ENCODE measurements at places on chromosomes 1 and 21.

DNA sequence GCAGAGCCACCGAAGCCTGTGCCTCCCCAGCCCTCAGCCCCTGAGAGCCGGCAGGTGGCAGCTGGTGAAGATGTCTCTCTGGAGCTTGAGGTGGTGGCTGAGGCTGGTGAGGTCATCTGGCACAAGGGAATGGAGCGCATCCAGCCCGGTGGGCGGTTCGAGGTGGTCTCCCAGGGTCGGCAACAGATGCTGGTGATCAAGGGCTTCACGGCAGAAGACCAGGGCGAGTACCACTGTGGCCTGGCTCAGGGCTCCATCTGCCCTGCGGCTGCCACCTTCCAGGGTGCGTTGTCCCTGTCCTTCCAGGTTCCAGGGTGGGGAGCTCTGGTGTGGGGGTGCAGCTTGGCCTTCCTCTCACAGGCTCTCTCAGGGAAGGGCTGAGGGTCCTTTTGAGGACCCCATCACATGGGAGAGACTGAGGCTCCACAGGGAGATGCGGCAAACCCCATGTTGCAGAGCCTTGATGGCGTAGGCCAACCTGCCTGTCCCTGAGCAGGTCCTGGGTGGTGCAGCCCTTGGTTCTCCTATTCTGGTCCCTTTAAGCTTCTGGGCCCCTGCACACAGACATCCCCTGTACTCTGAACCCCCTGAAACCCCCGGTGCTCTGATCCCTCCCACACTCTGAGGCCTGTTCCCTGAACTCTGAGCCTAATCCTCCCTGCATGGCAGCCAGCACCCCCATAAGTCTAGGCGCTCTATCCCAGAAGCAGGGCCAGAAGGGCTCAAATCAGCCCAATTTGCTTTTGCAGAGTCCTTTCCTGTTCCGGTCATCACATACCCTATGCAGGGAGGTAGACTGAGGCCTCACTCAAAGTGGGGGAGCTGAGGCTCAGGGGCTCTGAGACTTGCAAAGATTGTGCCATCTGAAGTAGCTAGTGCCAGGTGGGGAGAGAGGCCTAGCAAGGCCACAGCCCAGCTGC lies 88.5 kb downstream of the TRIM11 start:
- no peaks in the 10 kb centered on the region for H3K27me3 ChIP-seq
- H3K27ac ChIP-seq, result no peak overlapping the region
- no peaks in the 10 kb centered on the region for H3K4me1 ChIP-seq
- DNase-seq, result no peak
- no peaks in the 10 kb centered on the region for H3K36me3 ChIP-seq
- H3K4me3 ChIP-seq, result no peak overlapping the region

GRCh38 chr1:165954940-165955339 lies 127.5 kb downstream of the UCK2 start:
- no peaks in the 10 kb centered on the region for H3K36me3 ChIP-seq
- no peak for DNase-seq
- no peak overlapping the region for H3K4me3 ChIP-seq
- no peaks in the 10 kb centered on the region for H3K4me1 ChIP-seq

DNA sequence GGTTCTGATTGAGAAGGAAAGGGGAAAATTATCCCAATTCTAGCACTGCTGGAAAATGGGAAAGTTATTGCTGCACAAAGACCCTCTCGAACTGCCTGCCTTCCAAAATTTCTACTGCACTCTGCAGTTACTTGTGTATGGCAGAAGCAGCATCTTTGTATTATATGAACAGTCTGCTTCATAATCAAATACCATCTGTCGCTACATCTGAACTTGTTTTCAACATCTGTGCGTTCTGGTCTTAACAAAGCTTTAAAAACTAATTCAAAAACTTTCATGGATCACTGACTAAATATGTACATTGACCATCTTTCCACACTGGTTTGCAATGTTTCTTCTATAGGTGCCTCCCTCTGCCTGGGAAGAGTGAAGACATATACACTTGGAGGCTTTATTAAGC lies 79.2 kb downstream of the PROX1 start:
- no peaks in the 10 kb centered on the region for H3K36me3 ChIP-seq
- no peaks in the 10 kb centered on the region for H3K4me1 ChIP-seq
- H3K27me3 ChIP-seq, result peaks cover 4% of the 10 kb centered on the region
- no peak for DNase-seq

- no peak overlapping the region for H3K4me3 ChIP-seq
- no peak for DNase-seq
- no peaks in the 10 kb centered on the region for H3K36me3 ChIP-seq
- no peak overlapping the region for H3K27ac ChIP-seq
- H3K4me1 ChIP-seq, result no peaks in the 10 kb centered on the region
- peaks cover 28% of the 10 kb centered on the region for H3K27me3 ChIP-seq
Measured at GRCh38 chr1:159957824-159958268, 3.8 kb upstream of the SLAMF9 start.

DNA sequence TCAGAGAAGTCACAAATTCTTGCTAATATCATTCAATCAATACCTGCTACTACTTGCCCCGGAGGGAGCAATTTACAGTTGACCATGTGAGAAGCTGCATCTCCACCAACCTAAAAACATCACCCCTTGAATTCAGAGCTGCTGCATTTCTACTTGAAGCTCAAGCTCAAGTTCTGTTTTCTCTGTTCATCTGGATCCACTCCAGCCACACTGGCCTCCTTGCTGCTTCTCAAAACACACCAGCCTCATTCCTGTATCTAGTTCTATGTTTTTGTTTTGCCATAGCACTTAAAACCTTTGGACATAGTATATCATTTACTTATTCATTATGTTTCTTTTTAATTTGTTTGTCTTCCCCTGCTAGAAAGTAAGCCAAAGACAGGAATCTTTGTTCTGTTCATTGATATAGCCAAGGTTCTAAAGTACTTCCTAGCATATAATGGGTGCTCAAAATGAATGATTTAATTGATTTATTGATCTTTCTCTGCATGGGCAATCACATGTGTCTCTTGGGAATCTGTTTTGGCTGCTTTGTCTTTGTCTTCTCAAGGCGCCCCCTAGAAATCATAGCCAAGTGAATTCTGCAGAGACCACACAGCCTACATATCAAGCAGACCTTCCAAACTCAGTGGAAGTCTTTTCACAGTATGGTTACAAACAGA lies 23.6 kb downstream of the SYF2 start:
- H3K36me3 ChIP-seq, result no peaks in the 10 kb centered on the region
- H3K4me1 ChIP-seq, result no peaks in the 10 kb centered on the region
- no peak for DNase-seq
- no peak overlapping the region for H3K4me3 ChIP-seq
- H3K27ac ChIP-seq, result no peak overlapping the region
